ENCODE measurements at places on chromosomes 2 and 18.

DNA sequence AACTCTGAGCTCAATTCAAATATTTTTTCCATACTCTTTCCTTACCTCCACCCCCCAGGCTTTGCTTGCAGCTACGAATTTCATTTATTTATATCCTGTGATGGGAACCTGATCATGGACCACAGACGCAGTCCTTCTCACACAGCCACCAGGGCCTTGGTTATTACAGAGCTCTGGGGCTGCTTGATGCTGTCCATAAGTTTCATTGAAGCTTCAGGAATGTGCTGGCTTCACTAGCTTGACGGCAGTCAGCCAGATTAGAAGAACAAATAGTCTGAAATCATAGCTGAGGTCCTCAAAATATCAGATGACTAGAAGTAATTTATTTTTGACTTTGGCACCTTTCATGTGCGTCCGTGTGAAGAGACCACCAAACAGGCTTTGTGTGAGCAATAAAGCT, 104.9 kb downstream of the VWA3B start:
- DNase-seq = no peak

DNA sequence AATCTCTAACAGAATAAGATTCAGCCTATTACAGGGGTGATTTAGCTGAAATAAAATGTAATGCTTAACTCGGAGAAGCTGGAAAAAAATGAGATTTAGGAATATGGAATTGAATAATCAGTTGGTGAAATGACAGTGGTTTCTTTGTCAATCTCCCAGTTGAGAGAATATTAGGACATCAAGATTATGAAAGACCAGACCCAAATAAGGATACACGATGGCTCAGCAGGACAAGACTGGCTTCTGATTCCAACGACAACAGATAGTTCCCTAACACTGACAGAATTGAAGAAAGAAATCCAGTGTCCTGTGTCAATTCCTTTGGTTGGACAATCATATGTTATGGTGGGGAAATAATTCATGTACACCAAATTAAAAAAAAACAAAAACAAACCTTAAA, 55.8 kb downstream of the HRH4 start:
- no peak for DNase-seq

DNA sequence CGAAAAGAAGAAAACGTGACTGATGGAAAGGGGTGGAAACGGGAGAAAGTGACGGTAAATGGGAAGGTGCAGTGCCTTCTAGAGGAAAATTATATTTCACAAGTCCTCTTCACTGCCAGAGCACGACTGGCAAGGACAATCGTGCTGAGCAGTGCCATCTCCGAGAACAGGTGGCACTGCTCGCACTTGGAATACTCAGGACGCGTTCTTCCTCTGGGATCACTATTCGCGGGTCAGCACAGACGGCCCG, 364 bp downstream of the STAT1 start:
- DNase-seq = no peak

DNA sequence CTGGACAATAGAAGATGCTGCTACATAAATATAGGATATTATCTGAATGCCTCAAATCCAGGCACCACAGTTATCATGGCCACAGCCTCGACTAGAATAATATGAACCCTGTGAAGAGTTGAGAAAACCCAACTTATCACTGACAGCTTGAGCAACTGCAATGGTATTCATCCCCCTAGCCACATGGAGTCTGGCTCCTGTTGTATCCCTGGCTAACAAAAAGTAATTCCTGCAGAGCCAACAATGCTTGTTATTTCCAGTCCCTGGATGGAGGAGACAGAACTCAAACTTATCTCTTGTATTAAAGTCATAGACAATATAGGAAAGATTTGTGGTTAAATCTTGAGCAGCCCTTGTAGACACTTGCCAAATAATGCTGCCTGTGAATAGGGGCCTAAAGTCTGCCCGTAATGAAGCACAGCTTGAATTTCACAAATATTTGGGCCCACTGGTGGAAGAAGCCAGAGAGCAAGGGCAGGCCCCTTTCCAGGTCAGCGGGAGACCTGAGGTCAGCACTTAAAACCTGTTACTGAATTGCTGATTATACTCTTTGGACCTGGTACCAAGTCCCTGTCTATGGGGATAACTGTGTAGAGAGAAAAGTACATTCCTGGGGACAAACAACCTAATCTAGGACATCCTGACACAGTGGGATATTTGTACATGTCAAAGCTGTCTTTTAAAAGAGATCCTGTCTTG, 28.4 kb upstream of the SUCLG1 start:
- DNase-seq = no peak

GRCh38 chr2:177882501-177882900, 190.1 kb downstream of the PDE11A start:
- no peak for DNase-seq

DNA sequence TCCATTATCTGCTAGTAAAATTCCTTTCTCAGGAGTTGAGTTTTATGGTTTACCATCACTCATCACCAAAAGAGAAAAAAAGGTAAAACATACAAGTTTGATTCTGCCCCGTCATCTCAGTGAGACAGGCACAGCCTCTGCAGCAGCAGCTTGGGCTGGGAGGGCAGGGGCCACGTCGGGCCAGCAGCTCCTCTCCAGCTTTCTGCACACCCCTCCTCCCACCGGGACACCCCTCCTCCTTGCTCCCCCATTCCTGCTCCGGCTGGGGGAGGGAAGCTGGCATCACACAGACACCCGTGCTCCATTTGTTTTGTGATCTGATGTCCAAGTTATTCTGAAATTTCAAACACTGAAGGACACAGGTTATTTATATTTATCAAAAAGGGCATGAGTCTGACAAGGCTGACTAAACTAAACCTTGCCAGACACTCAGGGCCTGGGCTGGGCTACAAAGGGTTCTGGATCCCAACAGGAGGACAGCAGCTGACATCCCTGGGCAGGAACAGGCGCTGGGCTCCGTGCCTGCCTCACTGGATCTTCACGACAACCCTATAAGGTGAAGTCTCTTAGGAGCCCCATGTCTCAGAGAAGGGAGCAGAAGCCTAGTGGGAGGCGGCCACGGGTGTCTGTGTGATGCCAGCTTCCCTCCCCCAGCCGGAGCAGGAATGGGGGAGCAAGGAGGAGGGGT, 71.4 kb downstream of the HDAC4 start:
- no peak for DNase-seq

DNA sequence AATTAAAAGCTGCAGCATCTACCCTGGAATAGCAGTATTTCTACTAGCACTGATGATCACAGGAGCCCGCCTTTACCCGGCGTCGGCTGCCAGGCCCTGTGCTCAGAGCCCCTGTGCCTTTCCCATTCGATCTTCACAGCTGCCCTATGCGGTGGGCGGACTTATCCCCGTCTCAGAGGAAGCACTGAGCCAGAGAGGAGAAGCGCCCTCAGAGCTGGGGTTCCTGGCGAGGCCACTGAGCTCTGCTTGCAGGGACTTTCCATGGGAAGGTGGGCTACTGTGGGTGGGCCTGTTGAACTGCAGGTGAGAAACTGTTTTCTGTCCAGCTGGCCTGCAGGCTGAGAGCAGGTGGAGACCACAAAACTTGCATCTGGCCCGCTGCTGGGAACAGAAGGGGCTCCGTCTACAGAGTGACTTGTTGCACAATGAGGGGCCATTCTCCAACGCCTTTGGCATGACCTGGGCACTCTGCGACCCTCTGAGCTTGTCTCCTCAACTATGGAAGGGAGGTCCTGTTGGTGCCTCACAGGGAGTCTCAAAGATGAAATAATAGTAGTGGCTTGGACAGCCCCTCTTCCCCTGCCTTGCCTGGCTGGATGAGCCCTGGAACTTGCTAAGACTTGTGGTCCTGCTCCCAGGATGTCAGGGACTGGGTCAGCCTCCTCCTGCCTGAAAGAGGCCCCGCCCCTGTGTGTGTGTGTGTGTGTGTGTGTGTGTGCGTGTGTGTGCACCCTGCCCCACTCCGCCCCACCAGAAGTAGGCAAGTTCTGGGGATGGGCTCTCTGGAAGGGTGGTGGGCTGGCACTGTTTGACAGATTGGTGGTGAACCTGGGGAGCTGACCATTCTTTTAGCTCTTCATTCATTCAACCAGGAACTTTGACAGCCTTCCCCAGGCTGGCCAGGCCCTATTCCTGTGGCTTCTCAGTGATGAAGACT, 32.7 kb downstream of the GLI2 start:
- no peak for DNase-seq

- no peak for DNase-seq
Observed at GRCh38 chr2:184851576-184851975, 253.2 kb downstream of the ZNF804A start.

- no peak for DNase-seq
Observed at GRCh38 chr2:222270396-222270795, 28.4 kb downstream of the PAX3 start.

DNA sequence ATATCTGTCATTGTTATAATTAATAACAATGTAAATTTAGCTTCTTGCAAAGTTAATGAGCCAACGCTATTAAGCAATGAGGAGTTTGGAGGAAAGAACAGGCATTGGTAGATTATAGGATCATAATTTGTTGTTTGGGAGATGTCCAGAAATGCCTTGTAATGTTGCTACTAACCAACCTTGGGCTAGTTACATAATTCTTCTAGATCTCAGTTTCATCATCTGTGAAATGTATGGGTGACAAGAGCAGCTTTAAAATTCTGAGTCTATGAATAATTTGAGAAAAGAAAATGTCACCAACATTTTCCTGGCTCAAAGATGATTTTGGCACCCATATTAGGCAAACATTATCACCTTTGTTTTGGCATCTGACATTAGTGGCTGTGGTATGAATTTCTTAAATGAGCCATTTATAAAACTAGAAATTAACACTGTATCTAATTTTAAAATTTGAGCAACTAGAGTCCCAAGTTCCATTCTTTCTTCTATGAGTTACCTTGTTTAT, 2.9 kb downstream of the TMEM178A start:
- DNase-seq = no peak

DNA sequence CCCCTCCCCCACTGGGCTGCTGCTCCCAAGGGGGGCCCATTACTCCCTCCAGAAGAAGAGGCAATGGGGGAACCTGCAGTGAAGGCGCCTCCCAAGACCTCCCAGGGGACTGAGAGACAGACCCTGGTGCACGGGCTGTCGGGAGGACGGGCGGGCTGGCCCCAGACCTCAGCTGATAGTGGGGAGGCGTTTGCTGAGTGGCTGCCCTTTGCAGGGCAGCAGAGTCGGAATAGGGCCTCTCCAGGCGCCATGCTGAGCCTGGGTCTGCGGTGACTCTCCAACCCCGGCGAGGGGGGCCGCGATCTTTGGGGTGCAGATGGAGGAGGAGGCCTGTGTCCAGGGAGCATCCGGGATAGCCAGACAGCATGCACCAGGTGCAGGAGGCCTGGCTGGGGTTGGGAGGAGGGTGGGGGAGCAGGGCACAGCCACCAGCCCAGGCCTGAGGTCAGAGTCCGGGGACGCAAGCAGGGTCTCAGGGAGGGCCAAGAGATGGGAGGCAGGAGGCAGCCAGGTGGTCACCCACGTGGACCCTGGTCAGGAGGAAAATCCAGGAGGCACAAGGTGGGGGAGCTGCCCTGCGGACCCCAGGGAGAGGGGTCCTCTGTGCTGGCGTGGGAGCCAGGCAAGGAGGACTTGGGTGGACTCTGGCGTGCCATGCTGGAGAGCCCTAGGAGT, 11.0 kb downstream of the CROCC2 start:
- DNase-seq = no peak

DNA sequence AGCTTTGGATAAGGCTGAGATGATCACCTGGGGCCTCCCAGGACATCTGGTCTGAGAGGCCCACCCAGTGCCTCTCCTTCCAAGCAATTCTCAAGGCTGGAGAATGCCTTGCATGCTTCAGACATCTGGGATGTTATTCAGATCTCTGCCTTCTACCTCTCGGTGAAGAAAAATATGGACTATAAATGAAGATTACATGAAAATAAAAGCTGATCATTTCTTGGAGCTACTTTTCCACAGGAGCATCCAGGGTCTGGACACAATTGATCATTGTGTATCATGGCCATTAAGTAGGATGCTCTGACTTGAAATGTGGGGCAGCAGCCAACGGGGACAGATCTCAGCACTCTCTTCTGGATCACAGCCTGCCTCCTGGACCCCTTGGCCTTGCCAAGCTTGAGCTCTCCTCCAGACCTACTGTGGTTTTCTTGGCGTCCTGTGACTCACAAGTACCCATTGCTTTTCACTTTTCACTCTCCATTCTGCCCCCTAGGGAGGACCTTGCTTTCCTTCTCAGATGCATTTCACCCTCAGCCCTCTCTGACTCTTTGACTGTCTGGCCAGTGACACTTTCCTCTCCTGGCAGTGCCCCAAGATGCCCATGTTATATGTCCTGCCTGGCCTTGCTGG, 203.1 kb downstream of the INSIG2 start:
- DNase-seq = no peak

GRCh38 chr2:133791191-133791590, 222.9 kb upstream of the NCKAP5 start:
- DNase-seq = no peak

- no peak for DNase-seq
Observed at GRCh38 chr2:164913640-164914350, 41.5 kb downstream of the SLC38A11 start.

- no peak for DNase-seq
Observed at GRCh38 chr2:54947646-54948045, 102.6 kb downstream of the RTN4 start.

DNA sequence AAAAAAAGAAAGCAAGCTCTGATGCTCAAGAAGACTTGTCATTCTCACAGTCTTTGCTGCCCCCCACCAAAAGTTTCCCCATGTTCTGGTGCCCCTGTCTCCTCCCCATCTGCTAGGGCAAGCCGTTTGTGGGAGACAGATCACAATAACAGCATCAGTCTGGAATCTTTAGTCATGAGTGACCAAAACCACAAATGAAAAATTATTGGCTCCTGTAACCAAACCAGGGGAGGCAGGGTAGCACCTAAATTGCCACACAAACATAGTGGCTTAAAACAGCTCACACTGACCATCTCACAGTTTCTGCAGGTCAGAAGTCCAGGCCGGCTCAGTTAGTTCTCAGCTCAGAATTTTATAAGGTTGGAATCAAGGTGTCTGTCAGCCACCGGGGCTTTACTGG, 9.1 kb upstream of the B3GNT7 start:
- DNase-seq = no peak

- DNase-seq = no peak
Observed at GRCh38 chr2:20755132-20755800, 67.6 kb downstream of the LDAH start.

DNA sequence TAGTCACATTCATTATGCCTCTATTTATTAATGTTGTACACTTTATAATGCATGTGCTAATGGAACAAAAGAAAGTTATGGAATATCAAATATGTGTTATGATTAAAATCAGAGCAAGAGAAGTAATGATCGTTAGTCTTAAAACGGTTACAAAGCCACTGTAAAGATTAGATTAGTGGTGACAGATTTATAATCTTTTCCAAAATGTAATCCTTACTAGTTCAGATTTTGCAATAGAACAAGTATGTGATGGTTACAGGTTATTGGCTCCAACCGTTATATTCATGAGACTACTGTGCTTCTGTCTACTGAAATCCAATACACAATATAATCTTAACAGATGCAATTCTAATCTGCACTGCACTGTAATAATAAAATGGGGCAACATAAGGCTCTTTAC, 180.6 kb downstream of the ZNF521 start:
- DNase-seq = no peak

GRCh38 chr2:119202610-119203310, 20.9 kb upstream of the STEAP3 start:
- no peak for DNase-seq

GRCh38 chr2:60881047-60881932, at the start of gene REL:
Gene REL (plus strand): TSS chr2:60881574. CDS start chr2:60881841, 267 bp downstream.
- no peak for DNase-seq
